Tongue (tissue), 3 donors: ENCODE measurements at places on chromosomes 11 and 22.

DNA sequence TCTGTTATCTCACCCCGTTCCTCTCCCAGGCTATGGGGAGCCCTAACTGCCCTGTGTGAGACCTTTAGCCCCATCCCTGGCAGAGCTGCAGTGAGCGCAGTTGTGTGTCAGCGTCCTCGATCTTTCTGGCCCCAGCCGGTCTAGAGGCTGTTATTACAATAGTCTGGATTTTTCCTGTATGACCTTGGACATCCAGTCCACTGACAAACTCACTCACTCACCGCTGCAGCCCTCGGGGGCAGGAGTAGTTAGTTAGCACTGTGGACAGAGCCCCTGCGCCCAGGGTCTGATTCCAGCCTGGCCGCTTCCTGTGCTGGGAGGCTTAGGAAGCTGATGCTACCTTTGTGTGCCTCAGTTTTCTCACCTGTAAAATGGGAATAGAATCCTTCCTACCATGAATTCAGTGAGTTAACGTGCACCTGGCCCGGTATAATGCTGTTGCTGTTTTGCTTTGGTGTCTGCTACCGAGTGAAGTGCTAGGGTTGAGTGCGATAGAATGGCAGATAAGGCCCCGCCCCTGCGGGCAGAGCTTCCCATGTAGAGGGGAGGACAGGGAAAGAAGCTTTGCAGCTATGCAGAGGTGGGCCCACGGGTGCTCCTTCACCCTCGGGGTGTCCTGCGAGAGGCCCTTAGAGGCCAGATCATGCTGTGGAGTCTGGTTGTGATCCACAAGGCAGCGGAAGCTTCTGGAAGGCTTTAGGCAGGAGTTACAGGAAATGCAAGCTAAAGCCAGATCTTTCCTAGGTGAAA is 3.0 kb downstream of the LRP5 start:
- peak; percentile 29 for DNase-seq

- DNase-seq: no peak
These were observed 42.6 kb upstream of the MPEG1 start for GRCh38 chr11:59255281-59255680.

GRCh38 chr11:119803726-119804294 is 74.8 kb upstream of the NECTIN1 start:
- no peak for DNase-seq

GRCh38 chr11:34052608-34053160 is 1.2 kb downstream of the CAPRIN1 start:
- DNase-seq: peak; percentile 45

DNA sequence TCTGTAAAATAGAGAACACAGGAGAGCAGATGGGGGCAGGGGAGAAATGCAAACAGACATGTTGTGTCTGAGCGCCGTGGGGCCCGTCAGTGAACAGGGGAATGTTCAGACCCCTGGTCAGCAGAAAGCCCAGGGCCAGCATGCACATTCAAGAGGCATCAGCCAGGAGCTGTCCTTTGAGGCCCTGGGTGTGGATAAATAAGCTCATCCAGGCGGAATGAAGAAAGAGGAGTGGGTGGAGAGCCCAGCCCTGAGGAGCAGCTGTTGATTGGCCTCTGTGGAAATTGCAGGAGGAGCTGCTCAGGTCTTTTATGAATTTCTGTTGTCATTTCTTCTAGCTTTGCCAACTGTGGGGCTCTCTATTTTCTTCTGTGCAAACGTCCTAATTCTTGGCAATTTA is 49.7 kb upstream of the CECR2 start:
- DNase-seq: peak; percentile 54

DNA sequence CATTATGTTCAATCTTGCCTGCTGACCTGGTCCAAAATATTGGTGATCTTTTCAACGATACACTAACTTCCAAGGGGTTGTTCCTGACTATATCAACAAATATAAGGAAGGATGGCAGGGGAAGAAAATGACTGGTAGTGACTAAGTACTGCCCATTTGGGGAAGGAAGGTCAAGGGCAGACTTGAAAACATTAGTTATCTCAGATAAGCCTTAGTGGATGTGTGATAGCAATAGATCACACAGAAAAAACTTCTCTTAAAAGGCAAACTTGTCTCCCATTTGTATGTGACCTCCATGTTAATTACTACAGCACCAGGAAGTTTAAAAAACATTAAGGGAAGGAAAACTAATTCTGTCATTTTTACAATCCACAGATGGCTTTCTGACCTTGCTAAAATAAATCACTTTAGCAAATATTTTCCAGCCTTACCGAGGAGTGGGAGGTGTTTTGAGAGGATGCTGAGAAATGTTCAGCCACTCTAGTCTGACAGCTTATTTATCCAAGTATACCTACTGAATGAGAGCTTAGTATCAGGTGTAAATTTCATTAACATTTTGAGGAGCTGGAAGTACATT is 88.2 kb upstream of the DDI1 start:
- no peak for DNase-seq

DNA sequence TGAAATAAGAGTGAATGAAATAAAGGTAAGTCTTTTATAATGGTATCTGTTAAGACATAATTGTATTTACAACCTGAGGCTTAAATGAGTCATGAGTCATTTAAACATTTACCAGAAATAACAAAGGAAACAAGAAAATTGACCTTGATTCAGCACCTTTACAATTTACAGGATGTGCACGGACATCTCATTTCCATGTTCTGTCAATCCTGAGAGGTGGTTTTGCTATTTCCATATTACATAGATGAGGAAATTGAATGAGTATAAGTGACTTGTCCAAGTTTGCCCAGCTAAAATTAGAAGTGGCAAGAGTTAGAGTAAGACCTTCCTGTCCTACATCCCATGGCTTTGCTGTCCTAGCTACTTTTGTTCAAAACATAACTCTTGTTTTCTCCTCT is 89.1 kb downstream of the TRIM44 start:
- no peak for DNase-seq

DNA sequence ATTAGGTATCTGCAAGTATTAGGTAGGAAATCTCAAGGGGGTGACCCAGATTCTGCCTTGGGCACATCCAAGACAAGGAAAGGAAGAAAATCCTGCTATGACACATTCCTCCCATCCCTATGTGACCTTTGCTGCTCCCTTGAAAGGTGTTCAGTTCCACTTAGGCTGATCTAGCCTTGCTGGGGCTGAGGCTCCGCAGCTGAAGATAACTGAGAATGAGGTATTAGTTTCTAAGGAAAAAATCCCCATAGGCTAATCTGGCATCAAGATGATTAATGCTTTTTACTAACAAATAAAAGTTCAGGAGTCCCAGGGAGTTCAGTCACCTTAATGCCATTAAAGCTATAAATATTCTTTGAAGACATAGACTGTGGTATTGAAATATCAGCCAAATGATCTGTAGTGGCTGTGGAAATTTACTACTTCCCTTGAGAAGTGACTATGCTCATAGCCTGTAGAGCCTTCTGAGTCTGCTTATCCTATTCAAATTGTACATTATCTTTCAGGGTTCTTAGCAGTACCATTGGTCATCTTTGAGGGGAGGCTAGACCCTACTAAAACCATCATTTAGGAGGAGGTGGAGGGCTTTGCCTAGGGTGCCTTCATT is 239.9 kb upstream of the RAG2 start:
- DNase-seq: no peak

- DNase-seq: peak; percentile 57
These were observed 8.5 kb downstream of the DCHS1 start for GRCh38 chr11:6646918-6647679.

- DNase-seq: no peak
These were observed 652.3 kb downstream of the ETS1 start for GRCh38 chr11:127935081-127935480.

GRCh38 chr11:129146191-129146590 is 45.9 kb downstream of the ARHGAP32 start:
- DNase-seq: no peak

DNA sequence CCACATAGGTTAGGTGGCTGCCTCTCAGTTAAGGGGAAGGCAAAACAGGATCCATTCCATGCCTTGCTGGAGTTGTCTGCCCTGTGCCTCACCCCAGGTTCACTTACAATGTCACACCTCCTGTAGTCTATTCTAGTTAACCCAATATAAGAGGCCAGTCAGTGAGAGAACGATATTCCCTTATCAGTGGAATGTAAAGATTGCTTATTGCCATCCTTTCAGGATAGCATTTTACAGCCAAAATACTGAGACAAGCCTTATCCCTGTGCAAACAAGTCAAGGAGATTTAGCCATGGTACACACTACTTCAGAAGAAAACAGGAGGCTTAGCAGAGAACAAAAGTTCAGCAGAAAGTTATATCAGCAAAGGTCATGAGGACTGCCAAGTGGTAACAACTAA is 5.5 kb downstream of the CYP2R1 start:
- DNase-seq: no peak

DNA sequence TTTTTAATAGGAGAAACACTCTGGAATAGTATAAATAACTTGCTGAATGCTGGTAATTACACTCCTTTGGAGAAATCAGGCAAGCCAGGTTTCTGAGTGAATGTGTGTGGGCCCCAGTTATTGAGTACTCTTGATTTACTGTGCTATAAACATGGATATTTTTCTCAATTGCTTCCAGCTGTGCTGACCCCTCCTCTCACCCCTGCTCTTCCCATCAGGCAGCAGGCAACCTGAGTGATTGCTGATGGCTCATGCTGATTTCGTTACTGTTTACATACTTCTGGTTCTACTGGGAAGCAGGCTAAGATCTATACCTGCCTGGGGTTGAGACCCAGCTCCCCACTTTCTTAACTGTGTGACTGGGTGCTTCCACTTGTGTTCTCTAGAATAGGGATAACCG is 68.5 kb downstream of the DHCR7 start:
- DNase-seq: no peak

DNA sequence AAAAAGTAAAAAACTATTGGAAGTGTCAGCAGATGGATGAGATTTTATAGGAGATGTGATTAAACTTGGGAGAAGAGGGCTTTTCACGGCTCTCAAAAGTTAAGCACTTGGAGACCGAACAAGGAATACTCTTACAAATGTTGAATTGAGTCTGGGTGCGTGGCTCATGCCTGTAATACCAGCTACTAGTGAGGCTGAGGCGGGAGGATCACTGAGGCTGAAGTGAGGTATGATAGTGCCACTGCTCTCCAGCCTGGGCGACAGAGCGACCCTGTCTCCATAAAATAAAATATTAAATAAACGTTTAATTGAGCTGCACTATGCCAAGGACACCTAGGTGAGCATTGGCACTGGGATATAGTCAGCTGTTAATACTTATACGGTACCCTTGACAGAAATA is 1.9 kb downstream of the CEP57 start:
- DNase-seq: no peak

GRCh38 chr11:61899146-61899841 is 7.9 kb upstream of the FADS3 start:
- peak; percentile 84 for DNase-seq

- peak; percentile 87 for DNase-seq
These were observed 2.4 kb downstream of the ATF4 start for GRCh38 chr22:39522567-39523300.

DNA sequence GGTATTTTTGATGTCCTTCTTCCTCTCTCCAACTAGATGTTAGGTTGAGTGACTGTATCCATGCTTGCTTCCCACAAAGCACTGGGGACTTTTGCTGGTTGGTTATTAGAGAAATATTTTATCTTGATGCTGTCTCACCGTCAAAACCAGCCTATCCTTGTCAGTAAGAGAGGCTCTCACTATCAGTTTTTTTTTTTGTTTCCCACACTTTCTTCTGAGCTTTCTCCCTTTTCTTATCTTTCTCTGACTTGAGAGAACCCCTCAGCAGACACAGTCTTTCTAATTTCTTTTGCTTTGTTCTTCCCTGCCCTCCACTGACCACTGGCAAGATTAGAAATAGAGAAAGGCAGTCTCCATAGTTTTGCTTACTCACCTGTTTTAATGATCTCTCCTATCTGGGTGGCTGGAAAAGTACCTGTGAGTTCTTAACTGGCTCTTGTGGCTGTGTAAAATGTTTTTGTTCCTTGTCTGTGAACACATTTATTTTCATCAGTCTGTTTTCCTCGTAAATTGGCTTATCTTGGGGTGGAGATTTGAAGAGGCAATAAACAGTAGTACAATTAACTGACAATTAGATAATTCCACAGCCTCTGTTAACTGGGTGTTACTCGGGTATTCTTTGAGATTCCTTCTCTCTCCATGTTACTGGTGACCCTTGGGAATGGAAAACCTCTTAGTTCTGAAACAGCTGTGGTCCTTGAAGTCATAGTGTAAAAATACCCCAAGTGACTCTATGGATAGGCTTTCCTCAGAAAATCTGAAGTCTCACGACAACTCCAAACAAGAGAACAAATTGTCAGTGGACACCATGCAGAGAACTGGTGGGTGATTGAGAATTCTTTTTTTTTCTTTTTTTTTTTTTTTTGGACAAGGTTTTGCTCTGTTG is at the start of gene NXPE1:
TSS of gene NXPE1 (minus strand) at position 457 of the 886 bp plus-strand sequence. CDS start 8,680 bp downstream, outside the sequence.
- peak; percentile 33 for DNase-seq

GRCh38 chr22:38950527-38951295 is 6.7 kb upstream of the APOBEC3A start:
- no peak for DNase-seq

DNA sequence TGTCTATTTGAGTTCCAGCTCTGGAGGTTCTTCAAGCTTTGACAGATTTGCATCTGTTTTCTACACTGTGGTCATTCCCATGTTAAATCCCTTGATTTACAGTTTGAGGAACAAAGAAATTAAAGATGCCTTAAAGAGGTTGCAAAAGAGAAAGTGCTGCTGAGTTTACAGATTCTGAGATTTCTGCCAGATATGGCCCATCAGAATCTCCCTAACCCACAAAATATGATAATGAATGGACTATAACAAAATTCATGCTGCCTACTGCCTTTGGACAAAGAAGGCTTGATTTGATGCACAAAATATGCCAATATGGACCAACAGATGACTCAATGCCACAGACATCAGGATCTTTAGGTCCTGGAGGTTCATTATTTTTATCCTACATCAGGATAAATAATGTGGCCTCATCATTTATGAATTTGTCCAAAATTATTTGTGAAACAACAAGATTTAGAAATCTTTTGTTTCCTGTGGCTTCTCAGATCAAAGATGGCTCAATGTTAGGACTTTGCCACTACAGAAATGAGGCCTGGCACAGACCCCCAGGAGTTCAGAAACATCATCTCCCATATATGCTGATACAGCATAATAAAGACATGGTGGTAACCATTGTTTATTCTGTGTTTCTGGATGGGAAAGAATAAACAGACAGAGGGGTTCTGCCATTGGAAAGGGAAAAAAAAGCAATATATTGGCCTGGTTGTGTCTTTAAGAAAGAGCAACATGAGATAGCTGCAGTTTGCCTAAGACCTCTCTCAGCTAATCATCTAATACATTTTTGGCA is 6.7 kb downstream of the OR5AN1 start:
- no peak for DNase-seq

GRCh38 chr11:94243571-94244515 is 60.5 kb upstream of the IZUMO1R start:
- DNase-seq: no peak

DNA sequence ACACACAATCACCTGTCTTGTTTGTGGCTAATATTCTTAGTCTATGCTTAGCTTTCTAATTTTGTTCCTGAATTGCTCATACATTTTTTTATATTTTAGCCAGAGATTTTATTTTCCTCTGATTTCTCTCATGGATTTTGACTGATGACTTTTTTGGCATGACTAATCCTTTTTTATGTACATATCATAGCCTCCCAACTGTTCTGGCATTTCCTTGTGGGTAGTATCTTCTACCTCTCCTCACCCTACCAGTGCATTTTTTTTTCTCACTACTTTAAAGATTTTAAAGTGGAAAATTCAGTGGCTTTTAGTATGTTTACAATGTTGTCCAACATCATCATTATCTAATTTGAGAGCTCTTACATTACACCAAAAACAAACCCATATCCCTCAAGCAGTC is 84.4 kb upstream of the TENM4 start:
- DNase-seq: no peak
